ENCODE measurements at places on chromosomes 11 and 22.

- DNase-seq: no peak
Measured at GRCh38 chr22:22388090-22388489, 120.5 kb downstream of the ZNF280B start.

GRCh38 chr22:40323681-40324171 lies 22.6 kb upstream of the ADSL start:
- DNase-seq: no peak

DNA sequence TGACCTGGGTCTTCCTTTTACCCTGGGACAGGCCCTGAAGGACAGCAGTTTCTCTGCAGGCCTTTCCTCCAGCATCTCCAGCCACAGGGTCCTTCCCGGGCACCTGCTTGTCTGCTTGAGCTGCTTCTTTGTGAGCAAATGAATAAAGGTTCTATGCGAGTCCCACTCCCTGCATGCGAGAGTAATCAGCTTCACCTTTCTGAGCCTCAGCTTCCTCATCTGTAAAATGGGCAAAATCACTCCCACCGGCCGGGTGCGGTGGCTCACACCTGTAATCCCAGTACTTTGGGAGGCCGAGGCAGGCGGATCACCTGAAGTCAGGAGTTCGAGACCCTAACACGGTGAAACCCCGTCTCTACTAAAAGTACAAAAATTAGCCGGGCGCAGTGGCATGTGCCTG lies 31.1 kb downstream of the IFT27 start:
- no peak for DNase-seq

- no peak for DNase-seq
Measured at GRCh38 chr11:128814856-128815705, 52.0 kb downstream of the KCNJ1 start.

DNA sequence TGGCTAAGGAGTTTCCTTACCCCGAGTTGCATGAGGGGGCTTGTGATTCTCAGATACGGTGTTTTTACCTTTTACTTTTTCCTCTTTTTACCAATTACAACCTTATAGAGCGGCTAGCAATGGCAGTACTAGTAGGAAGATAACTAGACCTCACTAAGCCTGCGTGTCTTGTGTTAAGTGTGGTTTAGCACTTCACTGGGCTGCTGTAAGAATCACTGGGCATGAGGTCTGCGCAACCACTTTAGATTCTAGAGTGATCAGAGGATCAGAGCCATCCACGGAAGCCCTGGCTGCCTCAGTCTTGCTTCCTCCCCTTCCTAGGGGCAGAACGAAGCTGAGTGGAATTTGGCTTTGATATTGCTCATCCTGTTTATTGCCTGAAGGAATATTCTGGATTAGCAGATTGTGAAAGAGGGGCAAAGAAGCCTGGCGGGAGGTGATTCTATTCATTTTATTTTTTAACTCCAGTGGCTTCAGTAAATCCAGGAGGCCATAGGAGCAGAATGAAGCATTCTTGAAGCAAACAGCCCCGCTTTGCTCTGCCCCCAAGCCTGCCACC lies 88.5 kb downstream of the GRAMD1B start:
- no peak for DNase-seq

DNA sequence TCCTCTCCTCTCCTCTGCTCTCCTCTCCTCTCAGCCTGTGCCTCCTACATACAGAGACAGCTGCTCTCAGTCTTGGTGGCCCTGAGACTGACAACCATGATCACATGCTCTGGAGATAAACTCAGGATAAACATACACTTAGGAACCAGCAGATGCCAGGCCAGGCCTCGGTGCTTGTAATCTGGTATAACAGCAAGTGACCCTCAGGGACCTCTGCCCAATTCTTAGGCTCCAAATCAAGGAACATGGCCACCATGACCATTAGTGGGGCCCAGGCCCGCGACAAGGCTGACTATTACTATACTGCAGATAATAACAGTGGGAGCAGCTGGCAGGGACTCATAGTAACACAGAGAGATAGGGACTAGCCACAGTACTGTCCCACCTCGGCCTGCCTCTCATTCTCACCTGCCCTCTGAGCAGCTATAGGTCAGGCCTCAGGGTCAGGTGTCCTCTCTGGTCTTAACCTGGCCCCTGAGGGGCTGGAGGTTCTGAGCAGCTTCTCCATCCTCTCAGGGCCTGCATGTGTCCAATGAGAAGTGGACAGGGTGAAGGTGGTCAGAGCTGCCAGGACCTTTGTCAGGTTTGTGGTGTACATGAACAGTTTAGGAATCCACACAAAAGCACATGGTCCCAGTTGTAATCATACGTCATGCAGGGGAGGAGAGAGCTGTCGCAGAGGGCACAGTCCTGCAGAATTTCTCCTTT lies 106.1 kb downstream of the GGTLC2 start:
- DNase-seq: no peak

GRCh38 chr22:29268511-29269229 lies 602 bp downstream of the EWSR1 start:
- no peak for DNase-seq

GRCh38 chr22:44438056-44438455 lies 60.0 kb downstream of the RTL6 start:
- DNase-seq: no peak

DNA sequence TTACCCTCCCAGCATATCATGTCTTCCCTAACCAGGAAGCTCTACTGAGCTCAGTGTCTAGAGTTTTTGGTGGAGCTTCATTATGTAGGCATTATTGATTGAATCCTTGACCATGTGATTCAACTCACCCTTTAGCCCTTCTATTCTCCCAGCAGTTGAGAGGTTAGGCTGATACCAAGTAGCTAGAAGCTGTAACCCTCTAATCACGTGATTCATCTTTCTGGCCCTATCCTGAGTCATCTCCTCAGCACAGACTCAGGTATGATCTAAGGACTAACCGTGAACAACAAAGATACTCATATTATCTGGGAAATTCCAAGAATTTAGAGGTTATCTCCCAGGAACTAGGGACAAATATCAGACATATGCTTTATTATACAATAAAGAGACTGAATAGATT lies 625.5 kb downstream of the JRKL start:
- no peak for DNase-seq

- DNase-seq: no peak
Measured at GRCh38 chr11:8839306-8839956, 71.6 kb upstream of the AKIP1 start.
